ENCODE measurements at places on chromosomes 12 and 14.

DNA sequence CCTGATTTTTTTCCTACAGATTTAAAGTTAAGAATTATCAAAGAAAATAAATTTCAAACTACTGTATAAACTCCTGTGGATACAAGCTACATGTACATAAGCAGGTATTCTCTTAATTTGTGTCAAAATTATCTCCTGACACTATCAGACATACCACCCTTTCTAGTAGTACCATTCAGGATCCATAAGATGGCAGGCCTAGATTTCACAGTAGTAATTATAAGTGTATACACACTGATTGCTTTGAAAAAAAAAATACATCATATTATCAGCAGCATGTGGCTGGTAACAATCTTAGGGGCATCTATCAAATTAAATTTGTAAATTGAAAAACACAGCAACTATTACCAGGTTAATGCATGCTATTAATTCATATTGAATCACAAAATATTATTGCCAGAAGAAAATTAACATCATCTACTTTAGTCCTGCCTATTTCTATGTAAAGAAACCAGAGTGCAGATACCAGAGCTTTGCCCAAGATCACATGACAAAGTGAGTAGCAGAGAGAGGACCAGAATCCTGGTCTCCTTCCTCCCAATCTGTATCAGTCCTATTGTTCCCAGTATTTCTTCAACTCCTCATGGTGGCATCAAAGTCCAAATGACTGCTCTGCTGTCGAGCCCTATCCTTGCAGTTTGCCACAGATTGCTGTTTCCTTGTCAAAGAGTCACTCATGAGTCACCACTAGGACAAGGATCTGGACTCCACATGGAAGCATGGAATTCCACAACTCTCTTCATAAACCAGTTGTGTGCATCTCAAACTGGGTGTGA, 27.7 kb upstream of the CALM1 start:
- DNase-seq = peak; percentile 66

DNA sequence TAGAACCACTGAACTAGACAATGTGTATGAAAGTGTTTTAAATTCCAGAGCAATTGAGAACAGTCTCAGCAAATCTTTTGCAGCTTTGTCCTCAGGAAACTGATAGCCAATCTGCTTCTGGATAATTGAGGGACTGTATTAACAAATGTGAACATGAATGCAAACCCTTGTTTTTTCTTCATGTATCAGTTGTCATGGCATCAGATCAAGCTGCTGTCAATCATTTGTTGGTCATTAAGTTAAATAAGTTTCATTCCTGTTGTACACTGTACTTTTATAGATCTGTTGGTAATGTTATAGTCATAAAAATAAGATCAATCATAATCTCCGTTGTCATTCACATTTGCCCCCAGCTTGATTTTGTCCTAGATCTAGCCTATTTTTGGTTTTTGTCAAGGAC, 65.5 kb upstream of the RFX4 start:
- no peak for DNase-seq

GRCh38 chr14:75003250-75004027, 718 bp downstream of the EIF2B2 start:
- DNase-seq = no peak

- no peak for DNase-seq
These were observed 12.9 kb upstream of the CORO1C start for GRCh38 chr12:108744021-108744897.

GRCh38 chr12:29921307-29921706, 137.6 kb upstream of the TMTC1 start:
- peak; percentile 65 for DNase-seq

GRCh38 chr14:53331247-53331646, 178.1 kb upstream of the DDHD1 start:
- peak; percentile 89 for DNase-seq

DNA sequence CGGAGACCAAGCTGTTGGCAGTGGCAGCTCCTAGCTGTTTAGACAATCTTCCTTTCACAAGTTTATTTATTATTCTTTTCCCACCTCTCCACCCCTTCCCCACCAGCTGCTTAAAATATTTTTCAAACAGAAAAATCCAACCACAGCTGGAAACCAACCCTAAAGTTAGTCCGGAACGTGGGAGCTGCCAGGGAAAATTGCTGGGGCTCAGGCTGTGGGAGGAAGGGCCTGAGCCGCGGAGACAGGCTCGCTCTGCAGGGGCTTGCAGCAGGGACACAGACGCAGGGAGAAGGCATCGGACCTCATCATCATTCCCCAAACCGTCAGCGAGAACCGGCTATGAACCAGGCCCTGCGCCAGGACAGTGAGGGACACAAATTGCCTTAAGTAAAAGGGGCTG, 16.1 kb upstream of the TMEM106C start:
- DNase-seq = no peak

- no peak for DNase-seq
These were observed 43.4 kb upstream of the NR2C1 start for GRCh38 chr12:95116773-95117172.

GRCh38 chr12:103326190-103326589, 169.6 kb downstream of the C12orf42 start:
- DNase-seq = no peak

DNA sequence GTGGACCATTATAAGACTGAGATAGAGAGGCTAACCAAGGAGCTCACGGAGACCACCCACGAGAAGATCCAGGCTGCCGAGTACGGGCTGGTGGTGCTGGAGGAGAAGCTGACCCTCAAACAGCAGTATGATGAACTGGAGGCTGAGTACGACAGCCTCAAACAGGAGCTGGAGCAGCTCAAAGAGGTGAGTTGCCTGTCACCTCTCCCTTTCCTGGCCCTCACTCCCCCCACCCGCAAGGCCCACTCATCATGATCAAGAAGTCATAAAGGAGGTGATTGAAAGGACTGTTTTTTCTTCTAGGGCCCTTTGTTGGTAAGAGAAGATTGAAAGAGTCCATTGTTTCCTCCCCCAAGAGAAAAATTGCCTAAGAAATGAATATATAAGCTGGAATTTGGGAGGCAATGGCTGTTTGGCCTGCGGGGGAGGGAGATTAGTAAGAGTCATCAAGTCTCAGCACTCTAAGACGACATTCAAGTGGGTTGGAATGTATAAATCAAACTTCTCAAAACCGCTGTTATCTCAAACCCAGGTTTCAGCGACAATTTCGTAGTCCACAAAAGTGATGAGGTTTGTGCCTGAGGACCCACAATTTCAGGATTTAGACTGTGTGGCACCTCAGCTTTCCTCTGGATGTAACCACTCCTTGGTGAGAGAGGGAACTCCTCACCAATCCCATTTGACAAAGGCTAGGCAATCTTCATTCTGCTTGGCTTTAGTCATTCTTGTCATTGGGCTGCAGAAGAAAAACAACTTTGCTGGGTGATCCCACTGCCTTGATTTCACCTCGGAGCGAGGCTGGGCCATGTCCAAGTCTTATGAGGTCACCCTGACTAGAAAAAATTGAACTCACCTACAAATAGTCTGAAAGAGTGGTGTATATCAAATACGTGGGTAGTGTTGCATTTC, 966 bp downstream of the BICD1 start:
- peak; percentile 48 for DNase-seq

DNA sequence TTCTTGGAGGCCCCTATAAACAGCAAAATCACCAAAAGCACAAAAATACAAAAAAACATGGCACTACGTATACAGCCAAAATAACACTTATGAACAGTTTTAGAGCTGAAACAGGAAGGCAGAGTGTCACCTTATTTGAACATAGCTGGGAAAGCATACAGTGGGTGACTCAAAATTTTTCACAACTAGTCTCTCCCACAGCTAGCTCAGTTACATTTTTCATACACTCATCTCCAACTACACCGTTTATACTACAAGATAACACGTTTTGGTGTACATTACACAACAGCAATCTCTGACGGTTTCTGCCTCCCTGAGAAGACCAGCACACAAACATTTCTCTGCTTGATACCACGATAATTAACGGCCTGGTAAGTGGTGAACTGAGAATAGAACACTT, 2.9 kb downstream of the RAD52 start:
- DNase-seq = peak; percentile 17

GRCh38 chr12:46617167-46617566, 208.6 kb downstream of the SLC38A4 start:
- no peak for DNase-seq

DNA sequence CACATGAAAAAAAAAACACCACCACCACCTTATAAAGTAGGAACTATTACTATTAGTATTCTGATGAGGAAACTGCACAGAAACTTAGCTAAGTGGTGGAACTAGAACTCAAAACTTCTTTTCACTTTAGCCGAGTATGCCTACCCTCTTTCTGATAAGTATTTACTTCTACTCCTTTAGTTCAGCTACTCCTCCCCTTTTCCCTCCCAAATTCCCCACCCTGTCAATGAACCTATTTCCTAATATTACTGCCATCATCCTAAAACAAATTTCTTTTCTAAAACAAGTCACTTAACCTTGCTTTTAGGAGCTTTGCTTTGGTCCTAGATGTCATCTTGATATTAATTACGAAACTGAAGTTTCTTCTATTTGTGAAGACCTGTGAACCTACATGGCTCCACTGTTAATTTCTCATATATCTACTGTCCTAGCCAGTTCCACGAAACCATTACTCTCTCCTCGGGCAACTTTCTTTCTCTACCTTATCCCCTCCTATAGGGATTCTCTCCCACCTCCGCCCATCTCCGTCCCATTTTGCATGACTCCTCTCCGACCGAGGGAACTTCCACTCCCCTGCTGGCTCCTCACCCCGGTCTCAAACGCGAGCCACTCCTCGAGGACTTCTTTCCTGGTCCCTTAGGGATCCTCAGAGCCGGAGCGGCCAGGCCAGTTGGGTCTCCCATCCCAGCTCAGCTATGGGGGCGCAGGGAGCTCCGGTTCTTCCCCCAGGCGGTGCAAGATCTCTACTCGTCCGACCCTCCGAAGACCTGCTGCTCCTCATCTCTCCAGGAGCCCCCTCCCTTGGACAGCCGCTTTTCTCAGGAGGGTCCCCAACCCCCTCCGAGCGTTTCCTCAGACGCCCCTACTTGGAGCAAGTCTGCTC, 1.1 kb downstream of the NUMB start:
- peak; percentile 37 for DNase-seq

- peak; percentile 95 for DNase-seq
These were observed 9.2 kb downstream of the HOXC8 start for GRCh38 chr12:54017878-54018467.

- DNase-seq = peak; percentile 78
These were observed at the start of gene ACTR10 for GRCh38 chr14:58199726-58200479. Gene ACTR10 (plus strand): TSS chr14:58200149. CDS start chr14:58200218, 69 bp downstream.

DNA sequence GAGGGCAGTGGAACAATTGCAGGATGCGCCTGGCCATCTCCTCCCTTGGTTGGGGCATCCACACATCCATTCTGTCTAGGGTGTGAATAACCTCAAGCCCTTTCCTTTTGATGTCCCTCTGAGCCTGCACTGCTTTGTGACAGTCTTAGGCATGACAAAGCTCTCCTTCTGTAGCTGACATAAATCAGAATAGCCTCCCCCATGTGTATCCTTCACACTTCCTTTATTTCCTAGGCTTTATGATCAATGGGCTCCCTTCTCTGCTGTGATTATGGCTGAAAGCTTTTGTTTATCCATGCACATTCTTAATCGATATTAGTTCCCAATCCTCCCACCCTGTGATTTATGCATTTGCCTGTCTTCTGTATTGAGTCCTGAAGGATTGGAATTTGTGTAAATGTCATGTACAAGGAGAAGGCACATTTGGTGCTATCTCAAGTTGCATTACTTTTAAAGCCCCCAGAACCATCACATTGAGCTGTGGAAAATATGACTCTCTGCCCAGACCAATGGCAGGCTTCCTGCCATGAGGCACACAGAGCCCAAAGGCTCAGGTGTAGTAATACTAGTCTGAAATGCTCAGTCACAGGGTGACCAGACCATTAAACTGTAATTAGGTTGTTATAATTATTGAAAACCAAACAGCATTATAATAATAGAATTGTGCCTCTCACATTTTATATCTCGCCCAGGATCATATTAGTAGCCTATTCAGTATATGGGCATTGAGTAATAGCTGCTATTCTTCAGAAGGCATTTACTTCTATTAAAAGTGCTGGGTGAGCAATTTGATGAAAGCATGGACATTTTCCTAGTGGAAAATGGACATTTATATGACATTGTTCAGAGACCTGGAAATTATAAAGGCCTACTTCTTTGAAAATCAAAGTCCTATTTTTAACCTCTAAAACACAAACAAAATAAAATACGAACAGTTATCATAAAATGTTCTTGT, 14.0 kb downstream of the EMP1 start:
- DNase-seq = no peak

DNA sequence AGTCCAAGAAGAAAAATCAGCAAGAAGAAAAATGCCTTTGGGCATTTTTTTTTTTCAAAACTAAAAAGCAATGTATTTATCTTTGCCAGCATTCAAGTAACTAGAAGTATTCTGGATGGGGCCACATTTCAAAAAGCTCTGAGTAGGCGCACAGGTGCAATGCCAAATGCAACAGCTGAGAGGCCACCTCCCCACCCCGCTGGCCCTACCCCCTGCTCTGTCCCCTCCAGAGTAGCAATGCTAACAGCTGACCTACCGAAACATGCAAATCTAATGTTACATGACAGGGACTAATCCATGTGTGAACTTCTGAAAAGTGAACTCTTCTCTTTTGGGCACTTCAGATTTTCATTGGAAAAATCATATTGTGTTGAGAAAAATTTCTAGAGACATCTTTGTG, 153.7 kb upstream of the SLC38A2 start:
- DNase-seq = peak; percentile 61

GRCh38 chr12:71158361-71158882, 623 bp upstream of the TSPAN8 start:
- DNase-seq = peak; percentile 6

- DNase-seq = no peak
These were observed 44.5 kb upstream of the PTPRR start for GRCh38 chr12:70964867-70965510.

DNA sequence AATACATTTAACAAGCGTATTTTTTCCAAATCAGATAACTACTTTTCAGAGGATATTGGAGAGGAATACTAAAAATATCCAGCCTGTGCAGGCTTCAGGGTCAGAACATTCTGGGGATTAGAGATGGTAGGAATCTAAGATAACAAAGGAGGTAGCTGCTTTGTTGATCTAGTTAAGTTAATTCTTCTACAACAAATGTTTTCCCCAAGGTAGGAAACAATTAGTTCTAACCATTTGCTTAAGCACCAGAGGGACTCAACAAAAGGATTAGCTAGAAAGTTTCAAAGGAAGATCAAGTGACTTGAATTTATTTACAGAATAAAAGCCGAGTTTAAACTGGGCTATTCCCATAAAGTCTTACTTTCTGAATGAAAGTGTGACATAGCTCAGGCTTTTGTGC, 524.2 kb downstream of the TMTC2 start:
- DNase-seq = no peak

- no peak for DNase-seq
These were observed 70.0 kb downstream of the KIF21A start for GRCh38 chr12:39372929-39373328.

DNA sequence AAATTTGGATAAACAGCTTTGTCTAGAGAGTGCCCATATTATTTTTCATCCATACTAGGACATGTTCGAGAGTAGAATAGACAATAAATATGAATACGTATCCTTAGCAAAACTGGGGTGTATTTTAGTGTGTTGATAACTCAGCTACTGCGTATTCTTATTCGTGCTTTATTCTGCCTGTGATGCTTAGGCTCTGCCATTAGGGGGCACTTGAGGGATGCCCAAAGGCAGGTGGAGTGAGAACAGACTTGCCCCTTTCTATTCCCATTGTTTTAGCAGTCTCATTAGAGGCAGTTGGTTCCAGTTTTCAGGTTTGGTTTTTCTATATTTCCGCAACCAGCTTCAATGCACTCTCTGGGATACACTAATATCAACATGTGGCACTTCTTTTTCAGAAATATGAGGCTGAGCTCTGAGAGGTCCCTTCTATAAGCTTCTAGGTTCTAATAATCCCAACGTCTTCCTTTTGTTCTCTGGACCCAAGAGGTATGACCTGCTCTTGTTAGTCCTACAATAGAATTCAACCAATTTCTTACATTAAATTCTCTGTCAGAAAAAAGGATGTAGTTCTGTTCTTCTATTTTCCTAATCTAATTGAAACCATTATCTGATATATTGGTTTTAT, 985.7 kb upstream of the FBXO33 start:
- DNase-seq = no peak

Measured in LHCN-M2 (cell line).